NCI-H1417 treated with DMSO at 0.1 percent for 48 hours (cell line): ENCODE measurements at places on chromosomes 11 and 22.
A peak's percentile ranks its signal among the peaks of the same experiment; 100 is the strongest.

GRCh38 chr11:75330291-75330690, 21.2 kb downstream of the ARRB1 start:
- DNase-seq, result no peak

- no peak for DNase-seq
Observed at GRCh38 chr11:77191823-77192495, 63.9 kb downstream of the MYO7A start.

DNA sequence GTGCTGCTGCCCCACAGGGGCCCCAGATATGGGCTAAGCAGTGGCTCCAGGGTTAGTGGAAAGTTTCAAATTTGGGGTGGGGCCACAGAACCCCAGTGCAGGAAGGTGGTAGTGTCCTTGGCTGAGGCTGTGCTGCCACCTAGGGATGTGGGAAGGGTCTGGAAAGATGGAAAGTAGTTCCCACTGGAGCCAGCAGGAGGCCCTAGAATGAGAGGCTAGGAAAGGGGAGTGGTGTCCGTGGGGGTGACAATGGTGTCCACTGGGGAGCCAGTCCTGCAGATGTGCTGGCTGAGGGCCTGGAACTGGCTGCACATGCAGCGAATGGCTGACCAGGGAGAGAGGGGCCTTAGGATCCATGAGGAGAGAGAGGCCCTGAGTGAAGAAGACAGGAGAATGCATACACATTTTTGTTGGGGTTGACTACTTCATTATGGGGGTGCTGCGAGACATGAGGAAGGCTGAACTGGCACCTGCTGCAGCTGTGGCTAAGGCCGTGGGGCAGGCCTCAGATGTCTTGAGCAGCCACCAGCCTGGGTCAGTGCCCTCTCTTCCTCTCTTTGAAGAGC, 21.1 kb downstream of the RFPL3 start:
- no peak for DNase-seq

- no peak for DNase-seq
Observed at GRCh38 chr11:14971865-14972580, at the start of gene CALCA. CALCA (minus strand) TSS chr11:14972351; CDS start chr11:14971192, 1,159 bp downstream.

- DNase-seq, result peak; percentile 78
Observed at GRCh38 chr11:113147249-113147648, 167.1 kb upstream of the TTC12 start.

GRCh38 chr22:22461111-22461510, 47.4 kb downstream of the ZNF280B start:
- DNase-seq, result no peak

- no peak for DNase-seq
Observed at GRCh38 chr11:104340590-104340989, 176.6 kb upstream of the PDGFD start.

DNA sequence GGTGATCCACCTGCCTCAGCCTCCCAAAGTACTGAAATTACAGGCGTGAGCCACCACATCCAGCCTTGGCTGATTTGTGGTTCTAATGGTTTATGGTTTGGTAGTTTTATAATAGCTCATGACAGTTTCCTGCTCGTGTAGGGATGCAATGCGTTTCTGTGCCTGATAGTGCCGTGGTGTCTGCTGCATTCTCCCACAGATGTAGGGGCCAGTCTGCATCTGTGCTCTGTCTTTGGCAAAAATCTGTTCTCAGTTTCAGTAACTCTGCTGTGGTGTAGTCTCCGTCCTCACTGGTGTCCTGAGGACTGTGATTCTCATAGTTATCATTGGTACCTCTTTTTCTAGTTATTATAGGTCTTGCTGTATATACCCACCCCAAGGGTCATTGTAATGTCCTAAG, 16.3 kb downstream of the ST14 start:
- no peak for DNase-seq

GRCh38 chr11:114466742-114467141, 27.5 kb downstream of the REXO2 start:
- DNase-seq, result no peak

GRCh38 chr22:29306175-29306834, at the start of gene GAS2L1:
GAS2L1 (plus strand) TSS chr22:29306650; CDS start chr22:29308106, 1,456 bp downstream.
- DNase-seq, result no peak

DNA sequence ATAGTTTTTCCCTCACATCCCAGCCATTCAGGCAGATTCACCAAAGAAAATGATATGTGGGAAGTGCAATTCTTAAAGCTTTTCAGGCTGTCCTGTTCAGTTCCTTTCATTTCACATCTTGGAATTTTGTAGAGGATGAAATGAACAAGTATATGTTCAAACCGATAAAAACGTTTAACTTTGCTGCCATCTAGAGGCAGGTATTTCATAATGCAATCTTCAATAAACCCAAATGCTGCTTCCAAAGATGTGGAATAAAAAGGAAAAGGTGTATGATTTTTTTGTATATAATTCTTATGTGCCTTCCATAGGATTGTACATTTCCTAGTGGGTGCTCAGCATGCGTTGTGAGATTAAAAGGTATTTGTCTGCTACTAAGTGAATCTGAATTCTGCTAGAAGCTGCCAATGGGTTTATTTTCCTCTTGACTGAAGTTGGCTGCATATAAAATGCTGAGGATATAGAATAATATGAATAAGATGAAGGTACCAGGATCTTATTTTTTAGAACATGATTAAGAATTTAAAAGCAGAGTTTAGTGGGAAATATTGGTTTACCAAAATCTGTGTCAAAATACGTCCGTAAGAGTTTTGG, 199.3 kb downstream of the PGR start:
- DNase-seq, result peak; percentile 51

DNA sequence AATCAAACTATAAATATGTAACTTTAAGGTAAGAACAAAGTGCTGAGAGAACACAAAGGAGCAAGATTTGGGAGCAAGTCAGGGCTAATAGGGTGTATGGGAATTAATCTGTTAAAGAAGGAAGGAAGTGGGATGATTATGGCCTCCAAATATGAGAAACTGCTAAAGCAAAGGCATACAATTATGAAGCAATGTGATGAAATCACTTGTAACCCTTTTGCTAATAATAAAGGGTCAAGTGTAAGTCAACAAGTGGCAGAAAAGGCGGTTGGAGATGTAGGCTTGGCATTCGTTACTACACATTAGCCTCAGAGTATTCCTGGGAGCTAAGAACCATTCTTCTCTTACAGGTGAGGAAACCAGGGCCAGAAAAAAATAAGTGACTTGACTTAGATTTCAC, 1002.3 kb upstream of the TENM4 start:
- no peak for DNase-seq

DNA sequence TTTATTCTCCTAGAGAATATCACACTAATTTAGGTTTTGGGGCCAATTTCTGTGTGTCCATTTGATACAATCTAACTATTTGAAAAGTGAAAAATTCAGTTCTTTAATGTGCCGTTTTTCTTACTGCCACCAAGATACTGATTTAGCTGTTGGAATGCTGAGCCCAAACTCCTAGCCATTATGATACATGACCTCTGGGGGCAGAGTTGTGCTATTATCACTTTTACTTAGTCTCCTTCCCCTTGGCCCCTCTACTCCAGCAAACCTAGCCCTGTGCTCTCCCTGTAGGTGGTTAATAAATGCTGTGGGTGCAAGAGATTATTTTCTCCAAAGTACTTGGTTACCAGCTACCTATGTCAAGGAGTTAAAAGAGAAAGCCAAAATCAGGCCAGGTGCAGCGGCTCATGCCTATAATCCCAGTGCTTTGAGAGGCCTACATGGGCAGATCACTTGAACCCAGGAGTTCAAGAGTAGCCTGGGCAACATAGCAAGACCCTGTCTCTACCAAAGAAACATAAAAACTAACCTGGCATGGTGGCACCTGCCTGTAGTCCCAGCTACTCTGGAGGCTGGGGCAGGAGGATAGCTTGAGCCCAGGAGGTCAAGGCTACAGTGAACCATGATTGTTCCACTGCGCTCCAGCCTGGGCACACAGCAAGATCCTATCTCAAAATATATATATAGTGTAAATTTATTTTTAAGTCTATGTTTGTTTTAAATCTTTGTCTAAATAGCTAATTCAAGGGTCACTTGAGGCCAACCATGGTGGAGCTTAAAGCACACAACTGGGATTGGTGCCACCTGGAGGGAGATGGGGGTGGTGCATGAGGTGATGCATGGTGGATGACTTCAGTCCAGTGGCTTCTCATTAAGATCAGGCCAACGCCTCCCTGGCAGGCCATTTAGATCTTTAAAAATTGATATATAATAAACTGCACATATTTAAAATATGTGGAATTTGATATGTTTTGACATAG, 193.2 kb upstream of the PLET1 start:
- no peak for DNase-seq

DNA sequence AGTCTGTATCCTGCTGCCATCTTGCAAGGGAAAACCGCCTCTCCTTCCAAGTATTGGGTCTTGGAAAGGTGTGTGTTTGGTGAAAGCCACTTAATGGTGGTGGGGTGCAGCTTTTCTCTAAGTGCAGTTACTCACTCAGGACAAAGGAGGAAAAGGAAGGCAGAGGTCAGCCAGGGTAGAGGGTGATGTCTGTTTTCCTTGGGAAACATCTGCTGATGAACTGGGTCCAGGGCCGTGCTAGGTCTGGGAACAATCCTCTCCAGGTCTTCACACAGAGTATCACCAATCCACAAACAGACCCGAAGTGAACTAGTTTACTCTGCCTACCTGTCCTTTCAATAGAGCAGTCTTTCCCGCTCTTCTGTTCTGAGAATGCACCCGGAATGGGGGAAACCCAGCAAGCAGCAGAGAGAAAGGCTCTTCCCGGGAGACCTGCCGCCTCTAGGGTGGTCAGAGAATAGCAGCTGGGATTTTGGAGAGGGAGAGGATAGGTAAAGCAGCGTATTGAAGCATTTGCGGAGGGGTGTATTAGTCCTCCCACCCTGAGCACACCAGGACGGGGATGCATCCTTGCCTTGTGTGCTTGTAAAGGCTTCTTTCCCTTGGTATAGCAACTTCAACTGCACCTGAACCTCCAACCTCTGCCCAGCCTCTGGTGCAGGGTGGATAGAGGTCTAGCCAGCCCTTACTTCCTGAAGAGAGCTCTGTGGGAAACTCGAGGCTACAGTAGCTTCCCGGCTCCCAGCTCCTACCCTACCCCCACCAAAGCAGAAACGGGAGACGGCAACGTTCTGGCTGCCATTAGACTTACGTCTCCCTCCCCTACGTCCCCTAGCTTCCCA, 20.7 kb downstream of the LHFPL7 start:
- no peak for DNase-seq

DNA sequence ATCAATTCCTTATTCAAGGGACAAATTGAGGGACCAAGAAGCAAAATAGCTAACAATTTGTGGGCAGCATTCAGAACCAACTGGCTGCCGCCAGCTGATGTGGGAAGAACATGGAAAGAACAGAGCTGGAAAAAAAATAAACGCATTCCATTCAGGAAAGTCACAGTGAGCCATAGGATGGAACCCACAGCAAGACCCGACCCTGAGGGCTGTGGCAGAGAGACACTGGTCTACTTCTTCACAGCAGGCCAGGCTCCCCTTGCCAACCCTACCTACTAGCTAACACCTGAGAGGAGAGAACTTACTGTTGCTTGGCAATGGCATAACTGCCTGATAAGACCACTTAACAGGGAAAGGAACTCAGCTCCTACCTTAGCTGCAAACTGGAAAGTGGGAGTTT, 123.5 kb upstream of the APOA1 start:
- DNase-seq, result no peak

DNA sequence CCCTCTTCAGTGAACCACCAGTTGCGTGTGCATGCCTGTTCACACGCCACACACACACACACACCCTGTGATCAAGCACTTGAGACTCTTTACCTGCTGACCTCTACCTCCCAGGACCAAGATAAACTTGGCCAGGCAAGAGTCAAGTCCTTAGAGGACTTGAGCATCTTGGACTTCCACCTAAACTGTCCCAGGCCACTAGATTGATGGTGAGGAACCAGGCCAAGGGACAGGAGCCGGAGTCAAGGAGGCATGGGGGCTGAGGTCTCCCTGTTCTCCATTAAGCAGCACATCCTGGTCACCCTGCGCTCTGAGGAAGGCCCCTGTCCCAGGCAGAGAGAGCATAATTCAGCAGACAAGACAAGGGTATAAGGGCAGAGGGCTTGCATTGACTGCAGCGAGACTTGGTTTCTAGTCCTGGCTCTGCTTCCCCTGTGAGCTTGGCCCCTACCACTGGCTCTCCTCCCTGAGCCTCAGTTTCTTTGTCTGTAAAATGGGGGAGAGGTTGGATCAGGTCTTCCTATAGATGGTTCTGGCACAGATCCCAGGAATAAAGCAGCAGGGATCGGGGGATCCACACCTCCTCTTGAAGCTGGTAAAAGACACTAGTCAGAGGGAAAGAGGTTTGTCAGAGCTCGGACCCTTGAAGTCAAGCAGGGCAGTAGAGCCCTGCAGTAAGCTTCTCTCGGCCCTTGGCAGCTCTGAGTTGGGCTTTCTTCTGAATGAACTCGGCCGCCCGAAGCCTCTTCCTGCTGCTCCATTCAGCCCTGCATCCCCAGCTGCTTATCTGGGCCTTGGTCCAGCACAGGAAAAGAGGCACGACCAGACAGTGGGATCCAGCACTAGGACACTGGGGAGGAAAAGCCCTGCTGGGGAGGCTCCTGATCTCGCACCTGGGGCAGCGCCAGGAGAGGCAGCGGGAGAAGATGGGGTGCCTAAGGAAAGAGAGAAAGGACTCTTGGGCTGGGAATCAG, 2.0 kb downstream of the CREB3L1 start:
- DNase-seq, result no peak

- no peak for DNase-seq
Observed at GRCh38 chr11:24295360-24295759, 201.5 kb upstream of the LUZP2 start.

DNA sequence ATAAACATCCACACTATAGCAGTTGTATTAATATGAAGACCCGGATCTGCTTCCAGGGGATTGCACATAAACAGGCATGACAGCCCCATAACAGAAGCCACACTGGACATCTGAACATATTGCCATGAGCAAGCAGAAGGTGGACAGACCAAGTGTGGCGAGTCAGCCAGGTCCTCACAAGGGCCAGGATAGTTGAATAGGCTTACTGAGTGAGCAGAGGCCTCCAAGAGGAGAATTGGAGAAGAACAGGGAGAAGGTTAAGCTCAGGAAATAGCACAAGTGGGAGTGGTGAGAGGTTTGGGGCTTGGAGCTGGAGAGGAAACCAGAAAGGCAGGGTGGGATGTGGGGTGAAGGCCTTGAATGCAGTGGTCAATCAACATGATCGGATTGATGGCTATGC, 10.8 kb downstream of the SLC35C1 start:
- no peak for DNase-seq
